ENCODE measurements at places on chromosomes 4 and X.

DNA sequence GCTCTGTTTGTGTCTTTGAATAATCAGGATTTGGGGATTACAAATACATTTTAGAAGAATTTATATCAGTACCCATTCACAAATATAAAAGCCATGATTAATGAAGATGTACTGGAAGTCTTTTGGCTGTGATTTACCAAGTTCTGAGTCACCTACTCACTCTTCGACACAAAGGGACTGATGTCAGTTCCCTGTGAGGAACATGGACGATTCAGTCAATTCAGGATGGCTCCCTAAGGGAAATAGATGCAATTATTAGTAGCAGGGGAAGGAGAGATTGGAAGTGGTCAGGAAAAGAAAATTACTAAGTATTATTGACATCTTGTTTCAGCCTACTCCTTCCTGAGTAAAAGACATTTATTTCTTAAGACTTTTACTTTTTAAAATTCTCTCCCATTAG is 550.7 kb upstream of the SLIT2 start:
- no peak for DNase-seq

DNA sequence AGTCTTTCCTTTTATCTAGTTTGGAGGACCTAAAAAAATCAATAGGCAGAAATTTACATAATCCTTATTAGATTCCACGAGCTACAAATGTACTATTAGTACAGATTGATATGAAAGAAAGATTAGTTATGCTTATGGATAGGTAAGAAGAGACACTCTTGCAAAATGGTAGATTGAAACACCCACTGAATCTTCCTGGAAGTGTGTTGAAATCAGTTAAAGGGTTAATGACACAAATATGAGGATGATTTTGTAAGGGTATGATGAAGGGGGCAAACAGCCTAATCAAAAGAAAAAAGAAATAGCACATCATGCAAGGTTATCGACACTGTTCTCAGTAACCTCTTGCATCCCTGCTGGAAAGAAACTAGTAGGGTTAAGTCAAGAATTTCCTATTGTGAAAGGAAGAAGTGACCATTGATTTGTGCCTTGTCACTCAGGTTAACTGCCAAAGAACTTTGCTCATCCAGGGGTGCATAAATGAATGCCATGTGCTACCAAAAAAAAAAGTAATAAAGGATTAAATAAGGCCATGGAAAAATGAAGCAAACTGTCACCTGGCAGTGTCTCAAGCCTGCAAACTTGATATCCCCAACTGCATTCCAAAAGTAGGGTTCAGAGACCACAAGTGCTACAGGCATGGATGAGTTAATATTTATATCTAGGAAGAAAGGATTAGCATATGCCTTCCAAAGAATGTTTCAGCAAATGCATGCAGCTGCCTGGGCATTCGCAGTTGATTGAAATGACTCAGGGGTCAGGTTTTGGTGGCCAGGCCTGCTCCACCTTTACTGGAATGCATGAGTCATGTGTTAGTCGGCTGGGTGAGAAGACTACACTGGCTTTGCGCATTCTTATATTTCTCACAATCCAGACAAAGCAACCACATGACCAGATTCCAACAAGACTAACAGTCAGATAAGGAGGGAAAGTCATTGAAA is 78.3 kb upstream of the ATXN3L start:
- peak; percentile 98 for DNase-seq

GRCh38 chr4:531721-532565 is 32.9 kb downstream of the PIGG start:
- peak; percentile 37 for DNase-seq

GRCh38 chrX:71623714-71624113 is 5.4 kb upstream of the CXCR3 start:
- DNase-seq: no peak

DNA sequence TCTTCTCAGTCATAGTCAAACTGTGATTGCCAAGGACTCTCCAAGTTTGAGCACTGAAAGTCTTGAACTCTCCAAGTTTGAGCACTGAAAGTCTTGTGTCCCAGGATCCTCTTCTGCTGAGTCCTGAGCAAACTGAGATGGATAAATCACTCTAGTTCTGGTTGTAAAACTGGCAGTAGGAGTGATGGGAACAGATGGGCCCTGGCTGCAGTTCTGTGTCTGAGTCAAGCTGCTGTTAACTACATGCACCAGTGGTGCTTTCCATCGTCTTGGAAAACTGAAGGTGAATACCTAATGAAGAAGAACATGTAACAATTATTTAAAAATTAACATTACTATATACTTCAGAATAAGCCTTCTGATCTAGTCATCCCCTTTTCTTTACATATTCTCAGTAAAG is 27.6 kb upstream of the KCNIP4 start:
- no peak for DNase-seq

DNA sequence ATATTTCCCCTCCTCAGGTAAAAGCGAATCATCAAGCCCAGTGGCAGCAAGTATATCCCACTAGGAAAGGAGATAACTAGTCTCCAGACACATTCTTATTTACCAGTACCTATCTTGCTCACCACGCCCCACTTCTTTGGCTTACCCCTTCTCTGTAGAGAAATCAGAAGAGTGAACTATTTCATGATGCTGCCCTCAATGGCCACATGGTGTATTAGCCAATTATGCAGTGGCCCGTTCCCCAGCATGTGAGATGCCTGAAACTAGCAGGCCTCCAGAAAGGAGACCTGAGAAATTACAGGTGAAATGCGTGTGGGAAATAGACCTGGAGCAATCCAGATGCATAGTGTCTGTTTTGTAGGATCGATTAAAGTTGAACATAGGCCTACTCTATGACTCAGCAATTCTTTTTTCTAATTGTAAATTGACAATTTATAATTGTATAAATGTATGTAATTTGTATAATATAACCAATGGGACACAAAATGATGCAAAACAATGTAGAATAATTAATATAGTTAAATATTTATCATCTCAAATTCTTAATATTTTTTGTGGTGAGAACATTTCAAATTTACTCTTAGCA is 87.3 kb downstream of the CXCL13 start:
- no peak for DNase-seq

- peak; percentile 89 for DNase-seq
These were observed 530.5 kb downstream of the FAM133A start for GRCh38 chrX:94204524-94204923.

- DNase-seq: no peak
These were observed 580.8 kb upstream of the FTHL17 start for GRCh38 chrX:31652650-31653049.

GRCh38 chr4:136088211-136088867 is 1444.0 kb downstream of the PCDH18 start:
- no peak for DNase-seq

GRCh38 chr4:24564488-24564887 is 19.9 kb downstream of the DHX15 start:
- no peak for DNase-seq

DNA sequence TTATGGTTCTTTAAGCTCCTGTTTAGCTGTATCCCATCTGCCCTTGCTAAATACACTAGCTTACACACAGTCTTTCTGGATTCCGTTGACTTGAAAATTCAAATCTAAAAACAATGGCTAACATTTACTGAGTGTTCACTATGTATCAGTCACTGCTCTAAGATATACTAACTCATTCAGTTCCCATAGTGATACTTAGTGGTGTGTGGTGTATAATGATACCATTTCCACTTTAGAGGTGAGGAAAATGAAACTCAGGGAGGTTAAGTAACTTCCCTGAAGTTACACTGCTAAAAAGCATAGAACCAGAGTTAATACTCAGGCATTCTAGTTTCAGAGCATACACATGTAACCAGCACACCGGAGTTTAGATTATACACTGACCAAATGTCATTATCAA is 762.0 kb downstream of the GRID2 start:
- DNase-seq: no peak
